ENCODE measurements at places on chromosomes 3 and 15. TPM values are rescaled to one million over a fixed set of nuclear protein-coding genes. Genes with fewer than 3 reads are reported as not detected.

DNA sequence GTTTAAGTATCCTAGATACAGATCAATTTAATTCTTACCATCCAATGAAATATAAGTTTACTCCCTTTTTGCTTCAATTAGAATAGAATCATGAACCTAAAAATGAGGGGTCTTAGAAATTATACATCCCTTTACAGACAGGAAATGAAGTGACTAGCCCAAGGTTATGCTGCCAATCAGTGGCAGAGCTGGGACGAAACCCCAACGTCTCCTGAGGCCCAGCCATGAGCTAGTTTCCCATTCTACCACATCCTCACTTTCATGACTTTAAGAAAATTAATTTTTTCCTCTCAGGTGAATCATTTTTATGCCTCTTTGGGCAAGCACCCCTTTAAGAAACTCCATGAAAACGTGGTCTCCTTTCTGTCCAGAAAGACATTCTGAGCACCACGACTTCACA is 11.2 kb downstream of the LRIG1 start:
- DNase-seq, result no peak

Gene TGM5
- total RNA-seq, result 0.13 TPM

Gene CCRL2
- 0.53 TPM for total RNA-seq

DNA sequence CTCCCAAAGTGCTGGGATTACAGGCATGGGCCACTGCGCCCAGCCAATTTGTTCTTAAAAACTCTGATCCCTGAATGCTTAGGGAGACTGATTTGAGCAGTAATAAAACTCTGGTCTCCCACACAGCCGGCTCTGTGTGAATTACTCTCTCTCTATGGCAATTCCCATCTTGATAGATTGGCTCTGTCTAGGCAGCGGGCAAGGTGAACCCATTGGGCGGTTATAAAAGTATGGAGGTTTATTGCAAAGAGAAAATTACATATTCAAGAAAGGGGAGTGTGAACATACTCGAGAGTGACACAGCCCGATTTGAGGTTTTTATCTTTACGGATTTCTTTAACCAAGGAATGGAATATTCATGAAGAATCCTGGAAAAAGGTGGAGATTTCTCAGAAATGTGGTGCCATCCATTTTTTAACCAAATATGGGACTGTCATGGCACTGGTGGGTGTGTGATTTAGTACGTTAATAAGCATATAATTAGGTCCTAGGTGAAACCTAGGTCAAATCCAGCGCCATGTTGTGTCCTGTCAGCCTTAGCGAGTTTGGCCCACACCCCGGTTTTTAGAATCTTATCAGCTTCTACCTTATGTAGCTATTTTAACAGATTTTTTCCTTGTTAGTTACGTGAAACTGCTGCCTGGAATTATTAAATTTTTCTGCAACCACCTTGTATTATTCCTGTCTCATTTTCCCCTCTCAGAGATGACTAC is 7.2 kb upstream of the GMPS start:
- no peak for DNase-seq

DNA sequence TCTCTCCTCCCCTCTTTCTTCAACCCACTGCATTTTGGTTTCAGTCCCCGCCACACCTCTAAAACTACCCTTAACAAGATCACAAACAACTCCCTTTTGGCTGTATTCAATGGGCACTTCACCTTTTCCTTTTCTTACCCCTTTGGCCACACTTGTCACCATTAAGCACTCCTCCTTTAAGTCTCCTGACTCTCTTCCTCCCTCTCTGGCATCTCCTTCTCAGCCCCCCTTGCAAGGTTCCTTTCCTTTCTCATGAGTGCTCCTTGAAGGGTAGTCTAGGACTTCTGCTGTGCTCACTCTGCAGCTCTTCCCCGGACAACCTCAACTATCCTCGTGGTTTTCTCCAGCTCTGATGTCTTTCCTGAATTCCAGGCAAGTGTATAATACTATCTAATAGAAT is 103.7 kb downstream of the RPL22L1 start:
- no peak for DNase-seq
